Activated gamma-delta T cell treated with anti-CD3 and anti-CD28 coated beads, Interleukin-2, amount 50 U/mL, for 16 hours (primary cell): ENCODE measurements at places on chromosomes 11 and 22.
A peak's percentile ranks its signal among the peaks of the same experiment; 100 is the strongest.

DNA sequence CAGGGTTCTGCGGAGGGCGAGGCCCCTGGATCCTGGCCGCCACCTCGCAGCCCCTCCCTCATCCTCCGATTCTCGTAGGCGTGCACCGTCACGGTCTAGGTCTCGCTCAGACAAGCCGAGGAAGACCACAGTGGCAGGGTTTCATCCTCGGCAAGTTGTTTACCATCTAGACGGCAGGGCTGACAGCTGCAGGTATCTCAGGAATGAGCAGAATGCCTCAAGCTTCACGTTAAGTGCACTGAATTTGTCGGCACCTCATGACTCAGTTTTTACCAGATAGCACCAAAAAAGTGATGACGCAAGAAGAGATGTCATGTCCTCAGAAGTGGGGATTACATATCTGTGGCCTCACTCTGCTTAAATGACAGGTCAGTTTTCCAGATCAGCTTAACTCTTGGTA, 35.1 kb downstream of the WT1 start:
- no peak for DNase-seq

DNA sequence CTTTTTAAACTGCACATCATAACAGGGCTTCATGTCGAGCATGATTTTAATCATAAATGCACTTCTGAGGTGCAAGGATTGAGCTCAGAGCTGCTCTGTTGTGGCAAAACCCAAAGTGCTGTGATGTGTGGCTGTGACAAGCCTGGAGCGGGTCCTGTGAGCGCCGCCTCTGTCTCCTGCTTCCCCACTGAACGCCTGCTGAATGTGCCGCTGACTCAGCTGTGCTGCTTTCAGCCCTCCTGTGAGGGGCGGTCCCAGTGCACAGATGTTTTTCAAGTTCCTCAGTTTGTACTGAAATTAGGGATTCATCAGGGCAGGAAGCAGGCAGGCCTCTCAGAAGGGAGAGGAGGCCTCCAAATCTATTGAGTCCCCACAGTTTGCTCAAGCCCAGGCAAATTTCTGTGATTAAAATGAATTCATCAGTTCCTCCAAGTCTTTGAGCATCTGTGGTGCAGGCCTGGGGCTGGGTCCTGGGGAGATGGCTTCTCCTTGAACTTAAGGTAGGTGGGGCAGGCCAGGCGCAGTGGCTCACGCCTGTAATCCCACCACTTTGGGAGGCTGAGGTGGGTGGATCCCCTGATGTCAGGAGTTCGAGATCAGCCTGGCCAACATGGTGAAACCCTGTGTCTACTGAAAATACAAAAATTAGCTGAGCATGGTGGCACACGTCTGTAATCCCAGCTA, 3.0 kb upstream of the GTSE1 start:
- DNase-seq, result no peak

GRCh38 chr22:40218152-40218551, 40.4 kb downstream of the TNRC6B start:
- no peak for DNase-seq

- no peak for DNase-seq
Measured at GRCh38 chr11:14323118-14323676, 35.8 kb downstream of the RRAS2 start.

DNA sequence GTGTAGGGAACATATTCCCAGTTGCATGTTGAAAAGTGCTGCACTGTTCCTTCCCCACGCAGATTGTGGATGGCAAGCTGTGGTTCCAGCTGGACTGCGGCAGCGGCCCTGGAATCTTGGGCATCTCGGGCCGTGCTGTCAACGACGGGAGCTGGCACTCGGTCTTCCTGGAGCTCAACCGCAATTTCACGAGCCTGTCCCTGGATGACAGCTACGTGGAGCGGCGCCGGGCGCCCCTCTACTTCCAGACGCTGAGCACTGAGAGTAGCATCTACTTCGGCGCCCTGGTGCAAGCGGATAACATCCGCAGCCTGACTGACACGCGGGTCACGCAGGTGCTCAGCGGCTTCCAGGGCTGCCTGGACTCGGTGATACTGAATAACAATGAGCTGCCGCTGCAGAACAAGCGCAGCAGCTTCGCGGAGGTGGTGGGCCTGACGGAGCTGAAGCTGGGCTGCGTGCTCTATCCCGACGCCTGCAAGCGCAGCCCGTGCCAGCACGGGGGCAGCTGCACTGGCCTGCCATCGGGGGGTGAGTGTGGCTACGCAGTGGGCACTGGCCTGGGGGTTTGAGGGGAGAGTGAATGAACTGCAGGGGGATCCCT, 102.7 kb upstream of the MTNR1B start:
- no peak for DNase-seq

GRCh38 chr11:14980854-14981253, 8.7 kb upstream of the CALCA start:
- no peak for DNase-seq

GRCh38 chr11:127268521-127268920, 268.0 kb upstream of the KIRREL3 start:
- DNase-seq, result no peak

GRCh38 chr11:1230456-1231395, 7.9 kb downstream of the MUC5B start:
- DNase-seq, result no peak

DNA sequence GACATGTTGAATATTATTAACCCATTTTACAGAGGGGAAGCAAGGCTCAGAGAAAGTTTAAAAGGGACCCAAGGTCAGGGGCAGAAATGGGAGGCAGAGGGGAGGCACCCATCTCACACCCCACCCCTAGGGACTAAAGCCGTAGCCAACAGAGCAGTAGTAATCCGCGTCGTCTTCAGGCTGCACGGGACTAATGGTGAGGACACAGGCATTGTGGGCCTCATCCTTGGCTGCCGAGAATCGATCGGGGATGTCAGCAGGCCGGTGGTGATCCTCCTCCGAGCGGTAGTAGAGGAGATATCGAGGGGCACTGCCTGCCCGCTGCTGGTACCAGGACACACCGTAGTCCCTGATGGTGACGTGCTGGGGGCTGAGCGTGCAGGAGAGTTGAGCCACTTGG, 1.5 kb downstream of the VPREB3 start:
- no peak for DNase-seq

DNA sequence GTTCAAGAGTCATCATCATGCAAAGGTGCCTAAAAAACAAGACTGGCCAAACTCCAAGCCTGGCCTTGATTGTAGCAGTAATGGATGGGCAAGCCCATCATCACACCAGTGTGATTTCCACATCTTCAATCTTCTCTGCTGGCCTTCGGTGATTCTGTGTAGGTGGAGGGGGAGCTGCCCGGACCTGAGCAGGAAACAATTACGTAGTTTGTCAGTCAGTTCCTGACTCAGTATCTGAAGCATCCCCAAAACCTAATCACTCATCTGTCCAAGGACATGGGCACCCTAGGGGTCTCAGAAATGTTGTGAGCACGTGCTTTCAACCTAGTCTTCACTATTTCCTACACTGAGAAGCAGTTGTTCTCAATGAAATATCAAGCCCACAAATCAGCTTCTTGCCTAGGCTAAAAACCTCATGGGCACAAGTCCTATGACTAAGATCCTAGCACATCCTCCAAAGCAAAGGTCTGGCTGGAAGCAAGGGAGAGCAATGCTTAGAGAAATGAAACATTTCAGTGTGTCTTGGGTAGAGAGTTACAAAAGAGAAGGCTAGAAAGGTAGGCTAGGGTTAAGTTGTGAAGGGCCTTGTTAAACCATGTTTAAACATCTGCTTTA, 24.6 kb downstream of the ATG16L2 start:
- no peak for DNase-seq

DNA sequence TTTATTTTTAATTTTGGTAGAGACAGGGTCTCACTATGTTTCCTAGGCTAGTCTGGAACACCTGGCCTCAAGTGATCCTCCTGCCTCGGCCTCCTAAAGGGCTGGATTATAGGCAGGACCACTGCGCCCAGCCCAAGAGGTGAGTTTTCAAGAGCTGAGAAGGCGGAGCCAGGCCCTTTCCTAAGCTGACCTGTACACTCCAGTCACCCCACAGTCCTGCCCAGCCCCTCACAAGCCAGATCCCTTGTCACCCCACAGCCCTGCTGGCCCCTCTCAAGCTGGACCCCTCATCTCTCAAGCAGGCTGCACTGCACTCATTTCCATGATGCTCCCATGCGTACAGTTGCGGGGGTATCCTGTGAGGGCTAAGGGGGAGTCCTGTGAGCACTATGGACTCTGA, 2.9 kb downstream of the DENND6B start:
- no peak for DNase-seq

GRCh38 chr11:12179019-12179418, 68.6 kb downstream of the MICAL2 start:
- no peak for DNase-seq

DNA sequence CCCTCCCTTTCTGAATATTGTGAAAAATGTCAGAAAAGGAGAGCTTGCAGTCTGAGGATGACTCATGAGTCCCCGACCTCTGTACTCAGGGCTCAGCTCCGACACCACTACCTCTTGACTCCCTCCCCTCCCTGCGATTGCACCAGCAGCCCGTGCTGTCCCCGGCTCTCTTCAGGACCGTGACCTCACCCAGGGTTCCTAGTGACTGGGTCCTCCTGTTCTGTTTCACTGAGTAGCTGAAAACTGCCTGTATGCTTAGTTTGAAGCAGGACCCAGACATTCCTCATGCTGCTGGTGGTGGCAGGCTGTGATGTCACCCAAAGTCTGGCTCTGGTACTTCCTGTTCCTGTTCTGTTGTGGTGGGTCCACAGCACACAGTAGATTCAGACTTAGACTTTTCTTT, 11.7 kb downstream of the PHRF1 start:
- peak; percentile 42 for DNase-seq

GRCh38 chr22:31901388-31902137, 42.8 kb upstream of the YWHAH start:
- no peak for DNase-seq

DNA sequence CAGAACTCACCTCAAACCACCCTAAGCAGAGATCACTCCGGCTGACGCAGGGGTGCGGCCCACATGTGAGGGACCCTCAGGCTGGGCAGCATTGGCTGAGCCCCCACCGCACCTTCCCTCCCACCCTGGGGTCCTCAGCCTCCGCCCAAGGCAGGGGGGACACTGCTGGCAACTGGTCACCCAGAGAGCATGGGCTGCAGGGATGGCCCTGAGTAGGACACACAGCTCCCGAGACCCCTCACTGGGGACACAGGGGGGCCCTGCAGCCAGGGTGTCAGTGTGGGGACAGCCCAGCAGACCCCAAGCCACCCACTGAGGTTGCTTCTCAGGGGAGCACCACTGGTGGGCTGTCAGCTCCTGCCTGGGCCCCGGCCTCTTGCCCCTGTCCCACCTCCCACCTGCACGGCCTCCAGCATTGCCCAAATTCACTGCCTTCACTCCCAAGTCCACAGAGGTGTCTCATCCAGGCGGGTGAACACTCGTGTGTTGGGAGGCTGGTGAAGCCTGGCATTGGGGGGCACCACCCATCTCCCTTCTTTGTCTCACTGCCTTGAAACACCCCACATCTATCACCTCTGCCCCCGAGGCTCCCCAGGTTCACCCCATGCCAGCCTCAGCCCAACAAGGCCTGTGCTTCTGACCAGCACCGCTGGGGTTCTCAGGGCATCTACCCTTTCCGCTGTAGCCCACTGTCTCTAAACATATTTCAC, 4.7 kb downstream of the C11orf21 start:
- DNase-seq, result no peak

GRCh38 chr11:61121917-61122316, 19.6 kb downstream of the CD5 start:
- no peak for DNase-seq

DNA sequence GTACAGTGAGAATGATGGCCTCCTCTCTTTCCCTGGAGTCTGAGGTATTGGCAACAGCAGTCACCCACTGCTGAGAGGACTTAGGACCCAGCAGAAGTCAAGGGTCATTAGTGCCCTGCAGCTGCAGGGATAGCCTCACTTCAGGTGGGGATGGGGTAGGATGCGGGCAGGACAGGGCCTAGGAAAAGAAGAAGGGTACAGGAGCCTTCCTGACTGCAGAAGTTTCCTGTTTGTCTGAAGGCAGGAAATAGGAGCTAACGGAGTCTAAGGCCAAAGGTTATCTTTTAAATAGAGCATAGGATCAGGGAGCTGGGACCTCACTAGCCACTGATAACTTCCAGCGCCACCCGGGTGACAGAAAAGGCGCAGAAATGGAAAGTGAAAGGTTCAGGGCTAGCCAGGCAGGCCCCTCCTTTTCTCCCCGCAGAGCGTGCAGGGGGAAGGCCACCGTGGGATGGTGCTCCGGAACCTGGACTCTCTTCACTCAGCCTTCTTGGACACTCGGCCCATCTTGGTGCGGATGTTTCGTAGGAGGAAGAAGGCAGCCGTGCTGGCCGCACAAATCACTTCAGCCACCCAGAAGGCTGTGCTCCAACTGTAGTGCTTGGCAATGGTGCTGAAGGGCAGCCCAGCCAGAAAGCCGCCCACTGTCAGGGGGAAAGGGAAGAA, 6.0 kb downstream of the TRAPPC4 start:
- DNase-seq, result no peak

DNA sequence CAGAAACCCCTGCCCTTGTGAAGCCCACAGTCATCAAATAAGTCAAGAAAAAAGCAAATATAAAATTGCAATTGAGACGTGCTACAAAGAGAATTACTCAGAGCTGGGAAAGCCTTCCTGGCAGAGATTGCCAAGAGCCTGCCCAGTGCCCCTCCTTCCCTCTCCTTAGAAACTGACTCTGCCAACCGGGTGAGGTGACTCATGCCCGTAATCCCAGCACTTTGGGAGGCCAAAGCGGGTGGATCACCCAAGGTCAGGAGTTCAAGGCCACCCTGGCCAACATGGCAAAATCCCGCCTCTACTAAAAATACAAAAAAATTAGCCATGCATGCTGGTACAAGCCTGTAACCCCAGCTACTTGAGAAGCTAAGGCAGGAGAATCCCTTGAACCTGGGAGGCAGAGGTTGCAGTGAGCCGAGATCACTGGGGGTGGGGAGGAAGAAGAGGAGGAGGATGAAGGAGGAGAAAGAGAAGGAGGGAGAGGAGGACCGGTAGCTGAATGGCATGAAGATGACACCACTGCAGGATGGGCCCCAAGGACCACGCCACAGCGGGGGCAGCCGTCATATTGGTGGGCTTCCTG, 76.1 kb upstream of the RTL6 start:
- DNase-seq, result no peak

DNA sequence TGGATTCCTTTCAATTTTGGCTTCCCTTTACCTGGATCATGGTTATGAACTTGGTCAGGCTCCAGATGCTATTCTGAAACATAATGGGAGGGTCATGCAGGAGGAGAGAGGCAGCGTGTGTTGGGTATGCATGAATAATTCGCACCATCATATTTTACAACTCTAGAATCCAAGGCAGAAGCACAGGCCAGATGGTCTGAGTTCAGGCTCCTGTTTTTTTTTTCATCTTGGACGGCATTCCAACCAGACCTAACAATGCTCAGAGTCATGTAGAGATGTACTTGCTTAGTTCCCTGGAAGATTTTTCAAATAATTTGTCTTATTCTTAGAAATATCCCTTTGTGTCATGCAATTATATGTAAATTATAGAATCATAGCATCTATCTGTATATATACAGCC, 393.5 kb downstream of the JRKL start:
- DNase-seq, result no peak

GRCh38 chr11:118109231-118109630, 22.5 kb upstream of the SMIM35 start:
- no peak for DNase-seq

GRCh38 chr22:44889255-44889878, 120.4 kb downstream of the PHF21B start:
- DNase-seq, result no peak

GRCh38 chr11:3203221-3204043, 15.2 kb downstream of the MRGPRG start:
- DNase-seq, result no peak

- DNase-seq, result no peak
Measured at GRCh38 chr11:2586087-2586792, 113.6 kb downstream of the KCNQ1OT1 start.

- DNase-seq, result no peak
Measured at GRCh38 chr11:93271596-93271995, 58.9 kb upstream of the DEUP1 start.
